ENCODE measurements at places on chromosomes 16 and 17. TPM values are rescaled to one million over a fixed set of nuclear protein-coding genes. Genes with fewer than 3 reads are reported as not detected.

The KREMEN2 gene
- total RNA-seq, result 7.5 TPM

The ABCA8 gene
- total RNA-seq, result 0.15 TPM

The C17orf50 gene
- total RNA-seq, result 0.30 TPM

The NUDT16L1 gene
- 45.8 TPM for total RNA-seq

The KRT27 gene
- total RNA-seq, result not detected

The RHBDL3 gene
- total RNA-seq, result 11.6 TPM

The CCDC200 gene
- total RNA-seq, result not detected

The STAT5A gene
- total RNA-seq, result 9.7 TPM

Data from WTC11 (cell line).